ENCODE measurements at places on chromosomes 5 and 9.

DNA sequence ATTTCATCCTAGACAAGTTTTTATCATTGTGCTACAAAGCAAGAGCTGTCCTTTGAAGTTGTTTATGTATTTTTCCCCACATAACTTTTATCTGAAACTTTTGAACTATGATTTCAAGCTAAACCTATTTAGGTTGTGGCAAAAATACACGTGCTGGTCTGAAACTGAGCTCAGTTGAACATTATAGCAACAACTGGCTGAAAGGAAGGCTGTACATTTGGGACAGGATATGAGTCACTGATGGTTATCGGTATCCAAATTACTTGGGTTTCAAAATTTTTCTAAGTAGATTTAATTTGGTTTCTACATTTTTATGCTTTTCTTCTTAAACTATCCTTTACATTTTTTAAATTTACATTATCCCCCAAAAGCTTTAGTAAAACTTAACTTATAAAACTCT lies 627.3 kb upstream of the NUDT12 start:
- DNase-seq: no peak

- DNase-seq: no peak
Measured at GRCh38 chr9:78664370-78664769, 367.4 kb downstream of the PSAT1 start.

DNA sequence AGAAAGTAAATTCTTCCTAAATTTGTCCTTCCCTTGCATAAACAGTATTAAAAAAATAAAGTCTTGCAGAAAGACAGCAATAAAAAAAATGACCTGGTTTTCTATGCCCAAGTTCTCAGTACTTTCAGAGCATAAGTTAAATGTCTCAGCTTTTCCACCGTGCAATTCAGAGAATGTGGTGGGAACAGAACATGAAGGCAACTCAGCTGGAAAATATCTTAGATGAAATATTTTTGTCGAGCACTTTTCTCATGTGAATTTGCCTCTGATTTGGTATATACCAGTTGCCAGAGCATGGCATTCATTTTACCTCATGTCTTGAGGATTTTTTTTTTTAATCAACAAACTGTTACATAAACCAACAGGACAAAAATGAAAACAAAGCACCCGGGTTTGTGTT lies 176.1 kb downstream of the CETN3 start:
- DNase-seq: no peak

GRCh38 chr5:108862211-108862610 lies 114.5 kb downstream of the FER start:
- DNase-seq: no peak

DNA sequence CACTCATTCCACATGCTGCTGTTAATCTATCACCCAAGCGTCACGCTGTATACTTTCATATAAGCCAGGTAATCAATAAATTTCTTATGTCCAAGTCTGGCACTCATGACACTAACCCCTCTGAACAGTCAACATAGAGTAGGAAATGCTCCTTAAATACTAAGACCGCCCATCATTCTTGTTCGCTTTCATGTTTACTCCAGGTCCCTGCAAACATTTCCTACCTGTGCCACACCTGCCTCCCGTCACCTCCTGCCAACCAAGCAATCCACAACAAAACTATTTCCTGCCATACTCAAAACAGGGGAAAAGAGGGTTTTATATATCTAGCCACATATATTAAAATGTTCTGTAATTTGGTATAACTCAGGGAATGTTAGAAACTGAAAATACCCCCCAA lies 39.0 kb downstream of the ZFR start:
- DNase-seq: no peak

GRCh38 chr5:140286424-140286823 lies 16.5 kb downstream of the PFDN1 start:
- no peak for DNase-seq

DNA sequence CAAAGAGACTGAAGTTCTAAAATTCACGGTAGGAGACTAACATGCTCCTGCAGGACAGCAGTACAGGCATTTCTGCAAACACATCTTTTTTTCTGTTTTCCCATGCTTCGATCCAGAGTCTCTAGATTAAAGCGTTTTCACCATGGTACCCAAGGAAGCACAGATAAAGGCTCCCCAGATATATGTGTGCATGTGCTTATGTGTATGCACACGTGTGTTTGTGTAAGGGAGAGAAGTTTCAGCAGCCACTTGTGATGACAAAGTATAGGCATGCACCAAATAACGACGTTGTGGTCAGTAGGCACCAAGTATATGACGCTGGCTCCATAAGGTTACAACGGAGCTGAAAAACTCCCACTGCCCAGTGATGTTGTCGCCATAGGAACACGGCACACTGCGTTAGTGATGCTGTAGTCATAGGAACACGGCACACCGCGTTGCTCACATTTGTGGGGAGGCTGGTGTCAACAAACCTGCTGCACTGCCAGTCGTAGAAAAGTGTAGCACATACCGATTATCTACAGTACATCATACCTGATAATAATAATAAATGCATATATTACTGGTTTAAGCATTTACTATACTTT lies 21.7 kb downstream of the MED10 start:
- DNase-seq: no peak

DNA sequence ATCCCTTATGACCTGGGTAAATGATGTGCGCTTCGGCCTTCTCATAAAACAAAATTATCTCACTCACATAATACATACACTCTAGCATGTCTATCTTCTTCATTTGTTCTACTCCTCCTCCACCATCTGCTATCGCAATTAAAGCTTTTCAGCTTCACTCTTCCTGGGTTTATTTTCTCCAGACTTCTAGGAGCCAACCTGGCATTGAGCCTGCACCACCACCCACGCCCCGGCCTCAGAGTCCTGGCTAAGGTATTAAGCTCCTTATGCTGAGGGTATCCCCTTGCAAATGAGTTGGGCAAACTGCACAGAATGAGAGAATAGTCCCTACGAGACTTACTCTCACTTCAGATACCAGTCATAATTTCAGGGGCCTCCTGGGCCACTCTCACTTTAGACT lies 236.1 kb upstream of the CDH12 start:
- no peak for DNase-seq

GRCh38 chr9:10204276-10204675 lies 408.5 kb downstream of the PTPRD start:
- no peak for DNase-seq

GRCh38 chr9:73050887-73051550 lies 98.2 kb upstream of the ALDH1A1 start:
- no peak for DNase-seq

DNA sequence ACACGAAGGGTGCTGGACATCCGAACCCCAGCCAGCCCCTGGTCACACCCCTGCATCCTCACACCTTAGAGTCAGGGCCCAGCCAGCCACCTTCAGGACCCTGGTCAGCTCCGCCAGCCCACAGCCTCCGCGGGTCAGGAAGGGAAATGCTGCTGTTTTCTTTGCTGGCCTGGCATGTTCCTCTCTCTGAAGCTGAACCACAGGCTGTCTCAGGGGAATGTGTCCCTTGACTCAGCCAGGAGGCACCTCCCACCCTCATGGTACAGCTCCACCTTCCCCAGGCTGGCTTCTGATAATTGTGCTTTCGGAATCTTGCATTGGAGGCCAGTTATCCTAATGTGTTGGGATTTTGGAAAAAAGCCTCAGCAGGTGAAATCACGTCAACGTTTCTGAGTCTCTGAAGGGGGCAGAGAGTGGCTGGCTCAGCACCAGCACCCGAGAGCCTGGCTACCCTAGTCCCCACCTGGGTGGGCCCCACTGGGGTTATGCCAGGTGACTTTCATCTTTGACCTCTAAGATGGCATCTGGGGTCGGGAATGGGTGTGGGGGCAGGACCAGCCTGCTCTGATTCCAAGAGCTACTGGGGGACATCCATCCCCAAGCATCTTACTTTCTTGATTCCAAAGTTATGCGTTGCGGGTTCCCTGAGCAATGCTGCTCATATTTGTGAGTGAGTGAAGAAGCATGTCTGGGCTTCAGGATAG lies 9.8 kb upstream of the OLFM1 start:
- no peak for DNase-seq

GRCh38 chr9:135663857-135664256 lies 748 bp downstream of the LCN9 start:
- DNase-seq: no peak

DNA sequence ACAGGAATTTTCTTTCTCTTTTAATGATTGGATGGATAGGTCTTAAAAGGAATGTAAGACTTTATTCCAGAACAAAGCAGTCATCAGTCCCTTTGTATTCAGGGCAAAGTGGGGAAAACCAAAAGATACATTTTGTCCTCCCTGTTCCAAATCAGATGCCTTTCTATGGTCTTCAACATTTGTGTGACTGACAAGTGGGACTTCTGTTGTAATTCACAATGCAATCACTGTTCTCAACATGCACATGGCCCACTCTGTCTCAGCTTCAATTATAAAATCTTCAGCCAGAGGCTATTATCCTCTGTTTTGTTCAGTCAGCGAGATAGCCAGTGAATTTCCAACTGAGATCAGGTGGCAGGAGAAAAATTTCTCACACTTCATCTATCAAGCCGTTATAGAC lies 95.5 kb upstream of the ERBIN start:
- DNase-seq: no peak

- DNase-seq: no peak
Measured at GRCh38 chr5:179852993-179853547, 5.5 kb downstream of the MRNIP start.
